ENCODE measurements at places on chromosomes 7 and 10. TPM values are rescaled to one million over a fixed set of nuclear protein-coding genes. Genes with fewer than 3 reads are reported as not detected.
A peak's percentile ranks its signal among the peaks of the same experiment; 100 is the strongest.

Gene ARHGEF5
- total RNA-seq: 11.9 TPM

Gene ADRA2A
- total RNA-seq: 1.5 TPM

Gene SPAM1
- total RNA-seq: not detected

Gene FEZF1
- total RNA-seq: 0.28 TPM

- H3K27ac ChIP-seq: peak overlapping the region; percentile 69
- H3K4me3 ChIP-seq: peak overlapping the region; percentile 98
- H3K4me1 ChIP-seq: peaks cover 41% of the 10 kb centered on the region
- peaks cover 14% of the 10 kb centered on the region for H3K36me3 ChIP-seq
- H3K27me3 ChIP-seq: peaks cover 11% of the 10 kb centered on the region
These were observed 481 bp upstream of the NPM3 start for GRCh38 chr10:101783736-101784118.

DNA sequence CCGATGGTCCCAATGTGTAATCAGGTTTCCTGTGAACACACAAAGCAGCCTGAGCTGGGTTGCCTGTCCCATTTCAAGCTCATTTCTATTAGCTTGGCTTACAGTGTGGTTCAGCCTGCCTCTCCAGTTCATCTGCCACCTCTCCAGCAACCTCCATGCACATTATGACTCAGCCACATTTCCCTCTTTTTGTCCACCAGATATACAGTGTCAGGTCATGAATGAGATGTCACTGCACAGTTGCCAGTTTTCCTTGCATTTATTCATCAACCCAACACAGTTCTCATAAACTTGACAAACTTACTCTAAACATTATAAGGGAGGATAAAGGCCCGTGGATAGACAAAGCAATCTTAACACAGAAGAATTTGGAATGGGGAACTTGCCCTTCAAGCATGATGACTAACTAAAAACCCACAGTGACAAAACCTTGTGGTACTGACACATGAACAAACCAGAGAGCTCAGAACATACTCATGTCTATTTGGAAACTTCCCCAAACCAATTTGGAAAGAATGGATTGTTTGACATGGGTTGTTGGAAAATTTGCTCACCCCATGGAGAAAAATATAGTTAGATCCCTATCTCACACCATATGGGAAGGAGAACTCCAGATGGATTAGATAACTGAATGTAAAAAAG is 2.5 kb upstream of the CFAP58 start:
- peaks cover 4% of the 10 kb centered on the region for H3K4me1 ChIP-seq
- H3K36me3 ChIP-seq: no peaks in the 10 kb centered on the region
- H3K4me3 ChIP-seq: no peak overlapping the region
- peaks cover 3% of the 10 kb centered on the region for H3K27me3 ChIP-seq
- no peak for DNase-seq

DNA sequence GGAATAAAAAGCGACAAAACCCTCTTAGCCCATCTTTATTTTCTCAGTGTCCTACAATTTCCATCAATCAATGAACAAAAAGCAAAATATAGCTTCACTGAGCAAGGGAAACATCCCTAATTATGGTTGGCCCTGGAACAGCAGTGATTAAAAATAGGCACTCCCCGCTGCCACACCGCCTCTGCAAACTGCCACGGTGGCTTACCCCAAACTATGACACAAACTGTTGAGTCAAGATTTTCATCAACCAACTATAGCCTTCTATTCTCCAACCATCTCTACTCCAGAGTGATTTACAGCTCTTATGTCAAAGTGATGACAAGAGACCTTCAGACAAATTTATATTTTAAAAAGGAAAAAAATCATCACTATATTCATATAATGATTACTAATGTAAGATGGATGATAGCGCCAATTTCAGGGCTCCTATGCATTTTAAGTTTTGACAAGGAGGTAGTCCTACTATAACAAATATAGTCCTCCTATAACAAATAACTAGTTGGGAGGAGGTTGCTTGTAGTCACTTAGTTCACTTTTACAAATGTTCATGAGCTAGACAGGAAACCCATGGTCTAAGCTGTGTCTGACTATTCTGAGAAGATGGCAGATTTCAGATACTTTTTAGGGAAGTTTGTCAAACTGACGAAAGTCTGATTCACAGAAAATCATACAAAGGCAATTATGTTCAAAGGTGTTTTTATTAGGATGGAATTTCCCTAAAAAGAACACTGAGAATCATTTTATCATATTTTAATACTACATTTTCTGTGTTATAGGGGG is 26.3 kb downstream of the DENND11 start:
- no peak overlapping the region for H3K4me3 ChIP-seq
- H3K27ac ChIP-seq: peak overlapping the region; percentile 100
- no peaks in the 10 kb centered on the region for H3K27me3 ChIP-seq
- DNase-seq: no peak
- peaks cover 24% of the 10 kb centered on the region for H3K36me3 ChIP-seq

GRCh38 chr7:69190763-69191162 is 407.5 kb upstream of the AUTS2 start:
- peaks cover 4% of the 10 kb centered on the region for H3K27me3 ChIP-seq
- no peak for DNase-seq
- H3K4me1 ChIP-seq: no peaks in the 10 kb centered on the region
- H3K4me3 ChIP-seq: no peak overlapping the region

- no peak overlapping the region for H3K4me3 ChIP-seq
- DNase-seq: no peak
These were observed 15.8 kb downstream of the GTPBP4 start for GRCh38 chr10:1003884-1004670.

DNA sequence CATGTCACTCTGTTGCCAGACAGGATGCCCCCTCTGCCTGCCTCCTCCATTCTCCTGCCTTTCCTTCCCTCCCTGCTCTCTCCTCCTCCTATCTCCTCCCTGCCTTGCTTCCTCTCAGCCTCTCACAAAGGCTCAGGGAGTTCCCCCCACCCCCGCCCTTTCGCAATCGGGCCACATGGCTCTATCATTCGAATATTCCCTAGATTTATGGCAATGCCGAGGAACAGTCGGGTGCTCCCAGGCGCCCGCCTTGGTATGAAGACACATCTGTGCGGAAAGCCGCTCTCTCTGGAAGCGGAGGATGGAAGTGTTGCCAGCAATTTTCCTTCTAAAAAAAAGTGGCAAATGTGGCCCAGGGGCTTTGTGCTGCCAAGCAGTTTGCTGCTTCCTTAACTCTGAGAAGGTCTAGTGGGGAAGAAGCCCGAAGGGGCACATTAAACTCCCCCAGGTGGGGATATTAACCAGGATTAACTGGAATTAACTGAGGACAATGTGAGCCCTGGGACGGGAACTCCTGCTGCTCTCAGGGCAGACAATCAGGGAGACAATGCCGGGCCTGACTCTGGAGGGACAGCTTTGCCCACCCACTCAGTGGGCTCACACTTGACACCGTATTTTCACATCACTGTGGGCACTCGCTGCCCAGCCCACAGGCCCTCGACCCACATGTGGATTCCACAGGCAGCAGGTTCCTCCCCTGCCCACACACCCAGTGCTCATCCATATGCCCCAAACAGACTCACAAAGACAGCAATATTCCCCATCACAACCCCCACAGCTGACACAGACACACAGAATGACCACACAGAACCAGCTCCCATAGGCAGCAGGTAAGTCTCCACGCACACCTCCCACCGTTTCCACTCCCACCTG is 88.4 kb upstream of the SMNDC1 start:
- peaks cover 53% of the 10 kb centered on the region for H3K4me1 ChIP-seq
- H3K27me3 ChIP-seq: peaks cover 14% of the 10 kb centered on the region
- peaks cover 5% of the 10 kb centered on the region for H3K36me3 ChIP-seq
- no peak for DNase-seq
- H3K4me3 ChIP-seq: peak overlapping the region; percentile 61

DNA sequence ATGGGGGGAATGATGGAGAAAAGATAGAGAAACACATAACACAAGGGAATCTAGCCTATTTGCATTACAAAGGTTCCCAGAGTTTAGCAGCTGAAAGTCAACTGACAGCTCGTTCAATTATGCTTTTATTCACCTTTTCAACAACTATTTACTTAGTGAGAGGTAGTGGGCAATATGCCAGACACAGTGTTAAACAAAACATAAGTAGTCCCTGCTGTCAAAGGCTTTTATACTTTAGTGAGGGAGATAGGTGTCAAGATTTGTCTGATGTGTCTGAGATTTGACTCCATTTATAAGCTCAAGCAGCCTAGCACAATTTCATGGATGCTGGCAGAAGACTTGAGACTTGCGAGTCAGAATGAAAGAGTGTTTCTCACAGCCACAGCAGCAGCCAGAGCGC is 549.0 kb upstream of the VSTM2A start:
- DNase-seq: no peak
- no peak overlapping the region for H3K4me3 ChIP-seq
- H3K36me3 ChIP-seq: no peaks in the 10 kb centered on the region
- H3K4me1 ChIP-seq: peaks cover 3% of the 10 kb centered on the region

DNA sequence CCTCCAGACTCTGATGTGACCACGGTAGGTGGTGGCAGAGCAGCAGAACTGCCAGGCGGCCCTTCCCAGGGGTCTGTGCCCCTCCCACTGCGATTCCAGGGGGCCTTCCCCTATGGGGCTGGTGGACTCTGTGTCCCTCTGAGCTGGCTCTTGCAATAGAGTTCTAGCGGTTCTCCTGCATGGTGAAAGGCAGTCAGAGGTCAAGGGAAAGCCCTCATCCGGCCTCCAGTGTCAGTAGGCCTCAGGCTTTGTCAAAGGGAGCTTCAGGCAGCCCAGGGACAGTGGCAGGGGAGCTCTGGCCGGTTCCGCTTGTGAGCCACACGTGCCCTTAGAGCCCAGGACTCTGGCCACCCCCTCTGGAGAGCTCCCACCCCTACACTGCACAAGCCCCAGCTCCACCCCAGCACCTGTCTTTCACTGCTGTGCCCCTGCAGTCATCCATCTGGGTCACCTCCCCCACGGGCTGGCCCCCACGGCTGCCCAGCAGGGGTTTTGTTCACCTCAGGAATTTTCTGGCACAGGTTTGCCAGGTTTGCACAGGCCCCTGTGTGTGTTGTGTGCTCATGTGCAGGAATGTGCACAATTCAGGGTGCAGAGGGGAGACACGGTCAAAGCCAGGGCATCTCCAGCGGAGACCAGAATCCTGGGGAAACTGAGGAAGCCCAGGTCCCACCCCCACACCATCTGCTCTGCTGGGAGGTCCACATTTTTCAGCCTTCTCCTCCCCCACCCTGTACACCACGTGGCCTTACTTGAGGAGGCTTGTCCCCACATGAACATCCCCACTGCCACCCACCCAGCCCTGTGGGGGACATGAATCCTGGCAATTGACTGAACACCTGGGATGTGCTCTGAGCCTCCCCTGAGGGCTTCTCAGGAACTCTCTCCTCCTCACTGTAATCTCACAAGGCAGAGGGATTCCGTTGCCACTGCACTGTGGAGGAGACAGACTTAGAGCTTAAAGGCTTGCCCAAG is 23.8 kb downstream of the C10orf105 start:
- peaks cover 3% of the 10 kb centered on the region for H3K27me3 ChIP-seq
- no peak overlapping the region for H3K4me3 ChIP-seq
- H3K4me1 ChIP-seq: peaks cover 13% of the 10 kb centered on the region

GRCh38 chr7:128003167-128003566 is 28.1 kb downstream of the LRRC4 start:
- DNase-seq: no peak
- H3K4me3 ChIP-seq: no peak overlapping the region
- H3K27me3 ChIP-seq: peaks cover 37% of the 10 kb centered on the region
- H3K4me1 ChIP-seq: peaks cover 51% of the 10 kb centered on the region
- H3K36me3 ChIP-seq: peaks cover 64% of the 10 kb centered on the region
- no peak overlapping the region for H3K27ac ChIP-seq

Measured in endothelial cell (in vitro differentiated cells).